ENCODE measurements at places on chromosomes 3 and 15.

DNA sequence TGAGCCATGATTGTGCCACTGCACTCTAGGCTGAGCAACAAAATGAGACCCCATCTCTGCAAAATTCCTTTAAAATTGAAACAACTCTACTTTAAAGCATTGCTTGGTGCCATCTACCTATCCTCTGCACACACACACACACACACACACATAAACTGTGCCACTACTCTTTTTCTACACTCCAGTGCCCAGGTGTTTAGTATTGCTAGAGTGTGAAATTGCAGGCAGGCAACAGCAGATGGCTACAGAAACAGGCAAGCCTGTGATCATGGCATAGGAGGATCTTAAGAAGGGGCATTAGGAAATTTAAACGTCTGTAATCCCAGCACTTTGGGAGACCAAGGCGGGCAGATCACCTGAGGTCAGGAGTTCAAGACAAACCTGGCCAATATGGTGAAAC, 39.0 kb downstream of the SIDT1 start:
- no peak for DNase-seq

GRCh38 chr3:9786209-9786739, 6.0 kb downstream of the TADA3 start:
- no peak for DNase-seq

- no peak for DNase-seq
These were observed 381.6 kb downstream of the FOXP1 start for GRCh38 chr3:71201939-71202338.

DNA sequence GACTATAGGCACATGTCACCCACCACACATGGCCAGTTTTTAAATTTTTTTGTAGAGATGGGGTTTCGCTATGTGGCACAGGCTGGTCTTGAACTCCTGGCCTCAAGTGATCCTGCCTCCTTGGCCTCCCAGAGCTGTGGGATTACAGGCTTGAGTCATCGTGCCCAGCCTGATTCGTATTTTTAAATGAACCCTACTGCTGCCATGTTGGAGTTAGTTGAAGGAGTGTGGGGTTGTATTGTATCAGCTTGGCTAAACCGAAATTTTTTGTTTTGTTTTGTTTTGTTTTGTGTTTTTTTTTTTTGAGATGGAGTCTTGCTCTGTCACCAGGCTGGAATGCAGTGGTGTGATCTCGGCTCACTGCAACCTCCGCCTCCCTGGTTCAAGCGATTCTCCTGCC, 11.8 kb upstream of the ZNF770 start:
- DNase-seq = no peak

- no peak for DNase-seq
These were observed 60.6 kb downstream of the ST6GAL1 start for GRCh38 chr3:186990878-186991308.

GRCh38 chr3:117495620-117496019, 786.0 kb downstream of the TUSC7 start:
- DNase-seq = no peak

DNA sequence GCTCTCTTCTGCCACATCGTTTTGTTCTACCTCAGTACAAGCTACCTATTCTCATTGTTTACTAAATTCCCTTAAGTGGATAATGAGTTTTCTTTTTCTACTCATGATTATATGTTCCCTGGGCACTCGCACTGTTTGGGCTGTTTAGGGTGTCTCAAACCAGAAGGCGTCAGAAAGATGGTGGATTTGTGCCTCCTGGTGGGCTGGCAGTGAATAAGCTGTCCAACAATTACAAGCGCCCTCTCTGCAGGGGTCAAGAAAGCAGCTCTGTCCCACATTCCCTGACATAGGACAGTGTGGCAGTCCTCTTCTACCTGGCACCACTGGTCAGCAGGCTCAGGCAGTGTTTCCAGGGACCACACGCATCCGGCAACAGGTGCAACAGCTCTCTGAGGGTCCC, 173.4 kb upstream of the PPP2R3A start:
- no peak for DNase-seq

GRCh38 chr3:38549082-38549481, 52.9 kb downstream of the EXOG start:
- no peak for DNase-seq

GRCh38 chr3:142890592-142890991, 1.7 kb upstream of the PCOLCE2 start:
- no peak for DNase-seq

DNA sequence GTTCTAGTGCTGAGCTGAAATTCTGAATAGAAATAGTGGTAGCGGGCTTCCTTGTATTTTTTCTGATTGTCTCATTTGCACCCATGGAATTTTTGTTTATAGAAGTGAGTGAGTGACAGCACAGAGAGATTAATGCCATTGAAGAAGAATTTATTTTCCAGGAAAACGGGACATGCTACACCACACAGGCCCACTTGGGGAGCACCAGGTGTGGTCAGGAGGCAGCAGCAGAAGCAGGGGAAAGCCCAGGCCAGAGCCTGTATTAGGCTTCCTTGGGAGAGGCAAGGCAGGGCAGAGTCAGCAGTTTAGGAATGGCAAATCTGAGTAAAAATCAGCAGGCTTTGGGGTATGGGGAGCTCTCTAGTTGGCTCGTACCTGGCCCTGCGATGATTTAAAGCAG, 88.4 kb upstream of the ATP11B start:
- DNase-seq = no peak

DNA sequence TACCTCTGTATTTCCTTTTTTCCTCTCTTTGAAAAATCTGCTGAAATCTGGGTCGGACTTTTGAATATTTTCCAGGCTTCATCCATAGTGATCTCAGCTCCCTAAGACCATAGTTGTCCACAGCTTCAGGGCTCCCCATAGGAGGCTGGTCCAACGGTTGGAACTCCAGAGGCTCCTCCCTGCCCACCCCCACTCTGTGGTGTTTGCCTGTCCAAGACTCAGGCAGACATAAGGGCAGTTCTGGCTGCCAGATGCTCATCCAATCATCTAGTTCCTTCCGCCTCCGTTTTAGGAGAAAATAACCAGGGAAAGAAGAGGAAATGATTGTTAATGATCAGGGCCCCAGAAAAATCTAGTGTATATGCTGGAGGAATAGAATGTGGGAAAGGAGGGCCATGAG, 27.9 kb upstream of the PRTG start:
- no peak for DNase-seq

DNA sequence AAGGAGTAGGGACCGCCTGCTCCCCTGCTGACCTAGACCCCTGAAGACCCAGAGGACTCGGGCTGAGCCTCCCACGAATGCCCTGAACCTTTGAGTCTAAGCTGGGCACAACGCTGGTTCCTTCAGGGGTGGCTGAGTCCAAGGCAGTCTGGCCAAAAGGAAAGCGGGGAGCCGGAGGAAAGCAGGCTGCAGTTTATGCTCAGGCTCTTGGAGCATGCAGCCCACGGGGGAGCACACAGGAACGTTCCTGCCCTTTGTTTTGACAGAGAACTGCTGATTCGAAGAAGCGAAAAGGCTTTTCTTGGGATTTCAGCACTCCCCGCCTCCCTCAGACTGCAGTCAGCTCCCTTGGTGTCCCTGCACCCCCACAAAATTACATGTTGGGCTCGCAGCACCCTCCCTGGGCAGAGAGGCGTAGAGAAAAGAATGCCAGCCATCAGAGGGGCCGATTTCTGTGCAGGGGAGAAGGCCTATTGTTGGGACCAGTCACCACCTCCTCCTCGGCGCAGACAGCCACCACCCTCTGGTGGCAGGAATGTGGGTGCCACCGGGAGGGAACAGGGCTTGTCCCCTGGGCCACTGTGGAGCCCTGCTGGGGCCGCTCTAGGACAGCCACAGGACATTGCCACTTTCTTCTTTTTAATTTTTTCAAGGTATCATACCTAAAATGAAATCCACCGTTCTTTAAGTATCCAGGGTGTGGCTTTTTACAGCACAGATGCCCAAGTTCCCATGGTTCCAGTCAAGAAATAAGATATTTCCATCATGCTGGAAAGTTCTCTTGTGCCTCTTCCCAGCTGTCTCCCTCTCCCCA, 72.2 kb downstream of the SMAD6 start:
- peak; percentile 83 for DNase-seq

DNA sequence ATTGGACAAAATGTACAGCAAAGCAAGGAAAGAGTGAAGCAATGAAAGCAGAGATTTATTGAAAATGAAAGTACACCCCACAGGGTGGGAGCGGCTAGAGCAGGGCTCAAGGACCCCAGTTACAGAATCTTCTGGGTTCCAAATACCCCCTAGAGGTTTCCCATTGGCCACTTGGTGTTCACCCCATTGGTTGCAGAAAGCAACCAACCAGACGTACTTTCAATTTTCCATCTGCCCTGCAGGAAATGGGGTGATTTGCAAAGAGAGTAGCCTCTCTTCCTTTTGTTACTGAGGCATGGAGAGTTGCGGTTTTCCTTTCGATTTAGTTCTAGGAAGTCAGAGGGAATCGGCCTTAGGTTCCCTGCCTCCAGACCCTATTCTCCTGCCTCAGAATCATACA, 2.4 kb downstream of the PML start:
- peak; percentile 62 for DNase-seq

DNA sequence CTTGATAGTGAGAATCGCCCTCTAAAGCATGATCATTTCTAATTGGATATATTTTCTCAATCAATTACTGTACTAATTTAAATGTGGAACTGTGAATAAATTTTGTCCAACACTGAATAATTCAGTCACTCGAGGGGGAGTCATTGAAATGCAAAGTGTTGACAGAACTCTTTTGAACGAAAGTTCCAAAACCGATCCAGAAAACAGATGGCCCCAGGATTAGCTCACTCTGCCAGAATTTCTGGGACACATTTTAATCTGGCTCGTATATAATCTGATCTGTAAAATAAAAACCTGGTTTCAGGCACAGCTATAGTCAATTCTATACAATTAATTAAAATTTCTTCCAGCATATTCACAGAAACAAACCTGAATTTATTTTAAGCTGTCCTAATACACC, 580.4 kb downstream of the ROBO1 start:
- DNase-seq = no peak

- no peak for DNase-seq
These were observed 79.6 kb downstream of the CDIN1 start for GRCh38 chr15:36658898-36659639.

DNA sequence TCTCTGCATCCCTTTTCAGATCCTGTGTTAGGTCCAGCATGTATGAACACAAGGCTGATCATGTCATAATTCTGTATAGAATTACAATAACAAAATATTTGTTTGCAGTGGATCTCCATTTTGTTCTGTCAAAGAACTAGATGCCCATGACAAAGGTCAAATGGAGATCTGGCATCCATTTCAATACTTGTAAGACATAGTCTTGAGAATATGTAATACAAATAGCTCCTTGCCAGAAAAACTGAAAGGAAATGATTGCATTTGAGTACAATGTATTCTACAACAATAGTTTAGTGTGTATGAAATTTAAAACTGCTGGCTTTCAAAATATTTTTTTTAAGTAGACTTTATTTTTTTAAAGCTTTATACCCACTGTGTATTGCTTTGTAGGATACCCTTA, 101.1 kb downstream of the CMSS1 start:
- no peak for DNase-seq
